Endothelial cell (in vitro differentiated cells): ENCODE measurements at places on chromosomes 16 and 17.

GRCh38 chr17:21170809-21171208 is 43.2 kb downstream of the TMEM11 start:
- DNase-seq: no peak

DNA sequence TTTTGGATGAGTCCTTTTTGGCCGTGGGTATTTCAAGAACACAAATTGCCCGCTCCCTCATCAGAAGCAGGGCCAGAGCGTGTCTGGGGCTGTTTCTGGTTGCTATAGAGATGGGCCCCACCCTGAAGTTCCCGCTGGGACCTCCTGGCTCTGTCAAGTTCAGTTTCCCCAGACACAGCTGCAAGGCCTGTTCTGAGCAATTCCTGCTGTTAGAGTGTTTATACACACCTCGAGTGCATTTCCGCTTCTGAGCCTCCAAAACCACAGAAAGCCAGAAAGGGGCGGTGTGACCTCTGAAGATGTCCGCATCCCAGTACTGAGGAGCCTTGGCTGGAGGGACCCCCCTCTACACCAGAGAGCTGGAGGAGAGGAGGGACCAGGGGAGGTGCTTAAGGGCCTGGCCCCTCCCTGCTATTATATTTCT is 9.3 kb upstream of the WBP2 start:
- DNase-seq: no peak

- DNase-seq: no peak
These were observed 27.5 kb upstream of the MTSS2 start for GRCh38 chr16:70713342-70713741.

GRCh38 chr16:12613131-12613991 is 190.3 kb downstream of the CPPED1 start:
- DNase-seq: no peak

DNA sequence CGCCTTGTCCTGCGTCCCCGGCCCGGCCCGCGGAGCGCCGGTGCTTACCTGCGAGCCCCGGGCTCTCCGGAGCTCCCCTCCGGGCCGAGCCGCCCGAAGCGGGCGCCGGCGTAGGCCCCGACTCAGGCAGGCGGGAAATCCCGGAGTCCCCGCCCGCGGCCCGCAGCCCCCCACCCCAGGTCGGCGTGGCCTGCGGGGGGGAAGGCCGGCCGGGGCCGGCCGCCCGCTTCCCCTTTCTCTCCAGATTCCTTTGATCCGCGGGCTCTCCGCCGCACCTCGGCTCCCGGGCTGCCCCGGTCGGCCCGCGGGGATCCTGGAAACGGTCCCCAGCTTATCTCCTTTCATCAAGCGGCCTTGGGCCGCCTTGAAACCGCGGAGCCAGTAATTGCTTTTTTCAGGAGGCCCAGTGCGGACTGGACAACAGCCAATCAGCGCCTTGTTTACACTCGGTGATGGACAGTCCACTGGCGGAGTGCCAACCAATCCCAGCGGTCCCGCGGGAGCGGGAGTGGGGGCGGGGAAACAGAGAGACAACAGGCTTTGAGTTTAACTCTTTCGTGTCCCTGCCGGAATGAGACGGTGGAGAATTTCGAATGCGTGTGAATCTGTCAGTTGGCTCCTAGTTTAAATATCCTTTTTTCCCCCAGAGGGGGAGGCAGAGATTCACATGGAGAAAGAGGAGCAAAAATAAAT is 1.4 kb upstream of the BAHCC1 start:
- DNase-seq: peak; percentile 100

DNA sequence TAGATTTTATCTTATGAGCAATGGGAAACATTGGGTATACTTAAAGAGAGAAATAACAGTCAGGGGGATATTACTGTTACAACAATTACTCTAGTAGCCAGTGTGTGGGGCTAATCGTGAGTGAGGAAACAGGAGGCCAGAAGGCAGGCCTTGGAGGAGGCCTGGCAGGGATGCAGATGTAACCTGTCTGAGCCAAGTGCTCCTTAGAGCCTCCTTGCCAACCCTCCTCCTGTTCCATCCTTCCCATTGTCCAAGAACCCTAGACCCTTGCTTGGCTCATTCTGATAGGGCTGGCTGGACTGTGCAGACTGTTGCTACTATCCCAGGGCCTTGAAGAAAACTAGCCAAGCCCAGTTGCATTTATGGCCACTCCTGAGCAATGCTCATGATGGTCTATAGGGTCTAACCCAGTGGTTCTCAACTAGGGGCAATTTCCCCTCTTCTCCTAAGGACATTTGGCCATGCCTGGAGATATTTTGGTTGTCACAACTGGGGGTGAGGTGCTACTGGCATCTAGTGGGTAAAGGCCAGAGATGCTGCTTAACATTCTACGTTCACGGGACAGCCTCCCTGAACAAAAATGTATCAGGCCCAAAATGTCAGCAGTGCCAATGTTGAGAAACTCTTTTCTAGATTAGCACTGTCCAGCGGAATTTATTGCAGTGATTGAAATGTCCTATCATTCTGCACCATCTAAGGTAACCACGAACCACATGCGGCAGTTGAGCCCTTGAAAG is 24.4 kb upstream of the WSCD1 start:
- no peak for DNase-seq

DNA sequence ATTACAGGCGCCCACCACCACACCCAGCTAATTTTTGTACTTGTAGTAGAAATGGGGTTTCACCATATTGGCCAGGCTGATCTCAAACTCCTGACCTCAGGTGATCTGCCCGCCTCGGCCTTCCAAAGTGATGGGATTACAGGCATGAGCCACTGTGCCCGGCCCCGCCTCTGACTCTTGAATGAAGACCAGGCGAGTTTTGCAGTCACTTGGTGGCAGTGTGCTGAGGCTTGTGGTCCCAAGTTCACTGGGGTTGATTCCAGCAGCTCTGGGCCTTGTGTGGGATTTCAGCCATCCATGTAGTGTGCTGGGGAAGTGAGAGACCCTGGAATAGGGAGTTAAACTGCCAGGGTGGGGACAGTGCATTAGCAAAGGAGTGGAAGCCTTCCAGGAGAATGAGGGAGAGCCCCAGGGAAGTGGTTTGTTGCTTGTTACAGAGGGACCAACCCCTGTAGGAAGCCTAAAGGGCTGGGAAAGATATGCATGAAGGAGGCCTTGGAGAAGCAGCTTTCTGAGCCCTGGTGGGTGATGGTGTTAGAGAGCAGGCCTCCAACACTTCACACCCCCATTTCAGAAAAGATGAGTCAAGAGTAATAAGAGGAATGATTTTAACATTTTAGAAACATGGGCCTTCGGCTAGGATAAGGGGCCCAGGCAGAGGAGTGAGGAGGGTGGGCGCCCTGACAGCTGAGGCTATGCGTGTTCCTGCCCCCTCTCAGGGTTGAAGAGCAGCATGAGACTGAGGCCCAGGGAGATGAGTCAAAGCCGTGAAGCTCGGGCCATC is 14.5 kb downstream of the PSKH1 start:
- no peak for DNase-seq

DNA sequence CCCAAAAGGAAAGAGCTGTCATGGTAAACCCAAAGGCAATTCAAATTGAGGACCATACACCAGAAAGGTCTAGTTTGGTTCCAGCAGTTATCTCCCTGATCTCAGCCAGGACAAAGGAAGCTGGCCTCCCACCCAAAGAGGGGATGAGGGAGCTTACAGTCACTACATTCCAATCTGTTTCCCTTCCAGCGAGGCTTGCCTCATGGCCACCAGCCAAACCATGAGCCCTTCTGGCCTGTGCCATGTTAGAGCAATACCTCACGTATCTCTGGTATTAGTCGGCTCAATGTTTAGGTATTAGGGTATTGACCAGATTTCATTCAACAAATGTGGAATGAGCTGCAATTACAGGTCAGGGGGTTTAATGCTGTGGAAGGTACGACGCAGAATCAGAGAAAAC is 8.4 kb downstream of the NDUFAB1 start:
- DNase-seq: no peak

DNA sequence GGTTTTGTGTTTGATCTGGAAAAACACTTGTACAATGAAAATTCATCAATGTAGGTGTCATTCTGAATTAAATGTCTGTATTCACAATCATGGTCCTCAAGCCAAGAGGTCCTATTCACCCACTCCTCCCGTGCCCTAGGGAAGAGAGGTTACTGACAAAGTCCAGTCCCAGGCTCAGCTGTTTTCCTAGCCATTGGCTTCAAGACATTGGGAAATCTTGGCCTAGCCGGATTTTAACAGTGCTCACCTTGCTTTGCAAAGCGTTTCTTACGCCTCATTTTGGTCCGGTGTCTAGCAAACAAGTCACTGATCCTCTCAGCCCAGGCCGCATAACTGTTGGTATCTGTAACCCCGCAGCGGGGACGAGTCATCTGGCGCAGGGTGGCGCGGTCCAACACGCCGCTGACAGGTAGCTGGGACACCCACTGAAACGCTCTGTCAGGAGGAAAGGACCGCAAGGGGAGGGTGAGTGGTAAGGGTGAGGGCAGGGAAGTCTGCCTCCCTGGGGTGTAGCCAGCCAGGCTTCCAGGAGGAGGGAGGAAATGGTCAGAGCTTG is 16.7 kb downstream of the MMP28 start:
- DNase-seq: no peak

- DNase-seq: peak; percentile 86
These were observed 7.1 kb downstream of the HAS3 start for GRCh38 chr16:69112285-69113129.

DNA sequence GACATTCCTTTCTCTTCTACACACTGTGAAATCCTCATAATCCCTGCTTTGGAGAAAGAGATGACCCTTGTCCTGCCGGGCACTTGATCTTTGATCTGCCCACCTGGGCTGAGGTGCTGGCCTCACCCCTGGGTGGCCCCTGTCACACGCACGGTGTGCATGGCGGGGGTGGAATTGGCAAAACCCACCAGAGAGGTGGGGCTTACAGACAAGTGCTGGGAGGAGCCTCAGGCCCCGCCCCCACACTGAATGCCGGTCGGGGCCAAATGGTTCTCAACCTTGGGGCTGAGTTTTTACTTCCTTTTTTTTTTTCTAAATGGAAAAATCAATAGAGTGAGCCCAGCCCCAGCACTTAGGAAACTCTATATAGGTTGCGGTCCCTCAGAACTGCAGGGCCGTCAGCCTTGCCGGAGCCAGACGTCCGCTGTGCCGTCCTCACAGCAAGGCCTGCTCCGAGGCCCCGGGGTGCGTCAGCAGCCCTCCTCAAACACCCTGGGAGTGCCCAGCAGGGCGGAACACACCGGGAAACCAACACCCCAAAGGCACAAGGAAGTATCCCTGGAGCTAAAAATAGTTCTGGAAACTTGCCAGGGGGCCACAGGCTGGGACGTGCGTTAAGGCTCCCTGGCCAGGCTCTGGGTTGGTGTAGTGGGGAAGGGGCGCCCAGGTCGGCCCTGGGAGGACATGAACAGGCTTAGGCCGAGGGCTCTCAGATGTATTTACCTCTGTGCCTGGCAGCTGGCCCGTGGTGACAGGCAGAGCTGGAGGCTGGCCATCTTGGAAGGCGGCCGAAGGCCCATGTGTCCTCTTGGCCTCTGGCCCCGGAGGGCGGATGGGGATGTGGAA is 11.0 kb downstream of the GPRC5C start:
- DNase-seq: no peak

DNA sequence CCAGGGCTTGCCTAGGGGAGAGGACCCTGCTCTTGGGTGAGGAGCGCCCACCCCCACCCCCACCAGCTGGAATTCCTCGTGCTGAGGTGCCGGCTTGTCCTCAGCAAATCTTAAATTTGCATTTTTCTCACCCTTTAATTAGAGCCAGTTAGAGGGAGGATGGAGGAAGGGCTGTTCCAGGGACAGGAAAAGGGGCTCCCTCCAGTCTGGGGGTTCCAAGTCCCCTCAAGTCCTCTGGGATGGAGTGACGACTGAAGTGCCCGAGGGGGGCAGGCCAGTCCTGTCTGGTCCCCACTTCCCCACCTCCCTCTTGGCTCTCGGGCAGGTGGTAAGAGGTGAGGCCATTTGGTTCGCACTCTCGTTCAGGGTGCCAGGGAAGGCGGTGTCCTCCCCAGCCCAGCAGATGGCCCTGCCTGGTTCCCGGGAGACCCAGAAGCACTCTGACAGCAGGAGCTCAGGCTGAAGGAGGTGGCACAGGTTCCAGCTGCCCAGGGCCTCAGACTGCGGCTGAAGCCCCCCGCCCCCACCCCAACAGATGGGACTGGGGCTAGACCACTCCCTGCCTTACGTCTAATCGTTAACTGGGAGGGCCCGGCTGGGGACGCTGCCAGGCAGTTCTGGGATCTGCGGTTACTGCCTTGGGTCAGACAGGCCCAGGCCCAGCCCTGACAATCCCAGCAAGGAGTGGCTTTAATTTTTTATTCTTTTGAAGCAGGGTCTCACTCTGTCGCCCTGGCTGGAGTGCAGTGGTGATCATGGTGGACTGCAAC is 2.2 kb downstream of the RAB26 start:
- no peak for DNase-seq

DNA sequence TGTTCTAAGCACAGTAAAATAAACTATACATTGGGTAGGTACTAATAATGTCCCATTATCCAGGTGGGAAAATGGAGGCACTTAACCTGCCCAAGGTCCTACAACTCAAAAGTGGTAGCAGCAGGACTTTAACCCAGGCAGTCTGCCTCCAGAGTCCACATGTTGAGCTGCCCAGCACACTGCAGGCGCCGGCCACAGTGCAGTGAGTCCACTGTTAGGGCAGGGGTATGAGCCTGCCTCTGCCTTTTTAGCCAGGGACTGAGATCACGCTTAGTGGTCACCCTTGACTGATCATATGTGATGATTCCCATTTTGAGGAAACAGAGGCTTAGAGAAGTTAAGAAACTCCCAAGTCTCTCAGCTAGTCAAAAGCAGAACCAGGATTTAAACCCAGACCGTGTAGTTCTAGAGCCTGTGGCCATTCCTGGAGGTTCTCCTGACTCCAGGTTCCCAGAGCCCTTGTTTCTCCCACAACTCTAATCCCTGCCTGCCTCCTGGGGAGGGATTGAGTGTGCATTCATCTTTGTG is 8.4 kb downstream of the CES1 start:
- no peak for DNase-seq

DNA sequence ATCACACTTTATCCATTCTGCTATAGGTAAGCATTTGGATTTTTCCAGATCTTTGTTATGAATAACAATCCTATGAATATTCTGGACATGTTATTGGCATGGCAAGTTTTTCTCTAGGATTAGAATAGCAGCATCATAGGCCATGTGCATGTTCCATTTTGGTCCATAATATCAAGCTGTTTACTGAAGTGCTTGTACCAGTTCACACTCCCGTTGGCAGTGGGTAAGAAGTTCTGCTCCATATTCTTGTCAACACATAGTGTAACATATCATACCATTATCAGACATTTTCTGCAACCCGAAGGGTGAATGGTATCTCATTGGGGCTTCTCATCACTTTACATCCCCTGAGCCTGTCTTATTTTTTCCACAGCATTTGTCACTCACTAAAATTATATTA is 661.9 kb upstream of the SALL1 start:
- DNase-seq: no peak

GRCh38 chr16:56814537-56815432 is 50.2 kb upstream of the SLC12A3 start:
- DNase-seq: no peak

DNA sequence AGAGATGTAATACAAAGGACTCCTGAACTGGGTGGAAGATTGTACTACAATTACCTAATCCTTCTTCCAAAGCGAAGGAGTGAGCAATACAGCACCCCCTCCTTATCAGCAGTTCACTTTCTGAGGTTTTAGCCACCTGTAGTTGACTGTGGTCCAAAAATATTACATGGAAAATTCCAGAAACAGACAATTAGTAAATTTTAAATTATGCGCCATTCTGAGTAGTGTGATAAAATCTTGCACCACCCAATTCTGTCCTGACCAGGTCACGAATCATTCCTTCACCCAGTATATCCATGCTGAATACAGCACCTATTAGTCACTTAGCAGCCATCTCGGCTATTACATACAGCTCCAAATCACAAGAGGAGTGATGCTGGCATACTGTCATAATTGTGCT is 23.2 kb downstream of the VPS53 start:
- no peak for DNase-seq

- DNase-seq: no peak
These were observed 18.3 kb downstream of the NT5M start for GRCh38 chr17:17321356-17322025.
